Liver (tissue), 10 donors: ENCODE measurements at places on chromosomes 1 and 21. TPM values are rescaled to one million over a fixed set of nuclear protein-coding genes. Genes with fewer than 3 reads are reported as not detected.

Gene LCE1B
- not detected for polyA plus RNA-seq

Gene STX12
- polyA plus RNA-seq = 11.8 TPM

Gene SYT2
- polyA plus RNA-seq = 0.07 TPM

Gene HPCA
- not detected for polyA plus RNA-seq

Gene GCSAML
- polyA plus RNA-seq = not detected

Gene GNAT2
- not detected for polyA plus RNA-seq

Gene CCDC27
- polyA plus RNA-seq = not detected

Gene TP73
- 0.18 TPM for polyA plus RNA-seq

Gene BCL2L15
- polyA plus RNA-seq = 0.04 TPM

Gene SPRR2E
- polyA plus RNA-seq = not detected

Gene LCE1E
- polyA plus RNA-seq = not detected

Gene S100A5
- not detected for polyA plus RNA-seq

Gene CLIC6
- polyA plus RNA-seq = 0.08 TPM

- H3K4me1 ChIP-seq = peaks cover 63% of the 10 kb centered on the region
- H3K27ac ChIP-seq = peak overlapping the region; percentile 89
- H3K27me3 ChIP-seq = no peaks in the 10 kb centered on the region
- peak overlapping the region; percentile 86 for H3K4me3 ChIP-seq
- no peak for DNase-seq
These were observed 2.8 kb downstream of the CERS2 start for GRCh38 chr1:150971583-150972416.

DNA sequence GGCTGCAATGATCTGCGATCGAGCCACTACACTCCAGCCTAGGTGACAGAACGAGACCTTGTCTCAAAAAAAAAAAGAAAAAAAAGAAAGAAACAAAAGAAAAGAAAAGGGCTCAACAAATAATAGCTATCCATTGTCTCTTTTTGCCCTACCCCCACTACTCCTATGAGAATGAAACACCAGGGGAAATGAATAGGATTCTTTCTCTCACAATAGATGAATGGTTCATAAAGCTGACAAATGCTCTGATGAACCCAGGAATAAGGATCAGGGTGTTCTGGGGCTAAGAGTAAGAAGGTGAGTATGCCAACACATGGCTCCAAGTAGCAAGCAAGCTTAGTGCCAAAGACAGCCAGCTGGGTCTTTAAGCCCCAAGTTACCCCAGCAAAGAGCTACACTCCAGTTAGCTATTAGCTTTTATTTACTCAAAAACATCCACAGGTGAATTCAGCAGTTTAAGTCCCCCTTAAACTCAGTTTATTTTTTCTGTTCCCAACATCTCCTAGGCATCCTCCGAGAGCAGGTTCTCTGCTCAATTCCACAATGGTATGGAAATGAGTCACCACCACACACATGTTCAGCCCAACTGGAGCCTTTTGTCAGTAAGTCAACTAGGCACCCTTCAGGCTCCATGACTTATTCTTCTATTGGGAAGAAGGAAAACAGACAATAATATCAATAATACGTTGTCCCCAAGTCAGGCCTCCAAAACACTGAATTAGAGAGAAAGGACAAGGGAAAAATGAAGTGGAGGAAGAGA, 4.2 kb downstream of the ADORA3 start:
- H3K4me3 ChIP-seq = no peak overlapping the region
- no peaks in the 10 kb centered on the region for H3K36me3 ChIP-seq
- DNase-seq = no peak
- H3K27ac ChIP-seq = no peak overlapping the region

GRCh38 chr1:90924982-90925381, 96.9 kb downstream of the ZNF644 start:
- H3K27me3 ChIP-seq = no peaks in the 10 kb centered on the region
- no peak for DNase-seq
- peaks cover 2% of the 10 kb centered on the region for H3K4me1 ChIP-seq
- no peak overlapping the region for H3K4me3 ChIP-seq

DNA sequence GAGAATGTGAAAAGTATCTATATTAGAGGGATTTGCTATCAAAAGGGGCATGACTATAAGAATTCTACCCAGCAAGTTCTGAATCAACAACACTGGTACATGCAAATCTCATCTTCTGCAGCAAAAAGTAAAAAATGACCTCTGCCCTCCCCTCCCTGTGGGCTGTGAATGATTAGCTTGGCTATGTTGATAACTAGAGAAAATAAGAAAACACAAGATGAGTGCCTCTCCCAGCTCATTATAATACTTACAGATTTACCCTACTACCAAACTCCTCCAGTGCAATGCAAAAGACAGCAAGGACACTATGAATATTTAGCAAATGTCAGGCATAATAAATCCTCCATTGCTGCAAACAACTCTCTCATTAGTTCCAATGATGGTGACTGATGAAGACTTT, 102.4 kb downstream of the SLC45A1 start:
- peaks cover 63% of the 10 kb centered on the region for H3K4me1 ChIP-seq
- DNase-seq = no peak
- H3K27ac ChIP-seq = peak overlapping the region; percentile 94
- H3K4me3 ChIP-seq = peak overlapping the region; percentile 55

DNA sequence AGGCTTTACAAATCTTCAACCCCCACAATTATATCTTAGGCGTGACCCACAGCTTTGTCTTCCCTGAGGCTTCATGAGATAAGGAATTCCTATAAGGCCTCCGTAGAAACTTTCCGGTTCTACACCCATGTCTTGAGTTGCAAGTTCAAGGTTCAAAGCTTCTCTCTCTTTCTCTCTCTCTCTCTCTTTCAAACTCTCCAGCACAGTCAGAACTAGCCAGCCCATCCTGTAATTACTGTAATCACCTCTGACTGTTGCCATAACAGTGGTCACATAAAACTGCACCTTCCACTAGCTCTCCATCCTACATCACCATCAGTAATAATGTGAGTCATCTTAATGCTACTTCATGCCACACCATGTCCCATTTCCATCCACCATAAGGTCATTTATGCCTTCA, 90.0 kb upstream of the NFASC start:
- DNase-seq = no peak
- H3K4me3 ChIP-seq = no peak overlapping the region
- H3K27ac ChIP-seq = no peak overlapping the region
- no peaks in the 10 kb centered on the region for H3K36me3 ChIP-seq
- no peaks in the 10 kb centered on the region for H3K27me3 ChIP-seq

GRCh38 chr1:200409203-200409760, 554 bp downstream of the ZNF281 start:
- no peaks in the 10 kb centered on the region for H3K27me3 ChIP-seq
- H3K4me1 ChIP-seq = peaks cover 10% of the 10 kb centered on the region
- peaks cover 2% of the 10 kb centered on the region for H3K36me3 ChIP-seq
- DNase-seq = no peak

DNA sequence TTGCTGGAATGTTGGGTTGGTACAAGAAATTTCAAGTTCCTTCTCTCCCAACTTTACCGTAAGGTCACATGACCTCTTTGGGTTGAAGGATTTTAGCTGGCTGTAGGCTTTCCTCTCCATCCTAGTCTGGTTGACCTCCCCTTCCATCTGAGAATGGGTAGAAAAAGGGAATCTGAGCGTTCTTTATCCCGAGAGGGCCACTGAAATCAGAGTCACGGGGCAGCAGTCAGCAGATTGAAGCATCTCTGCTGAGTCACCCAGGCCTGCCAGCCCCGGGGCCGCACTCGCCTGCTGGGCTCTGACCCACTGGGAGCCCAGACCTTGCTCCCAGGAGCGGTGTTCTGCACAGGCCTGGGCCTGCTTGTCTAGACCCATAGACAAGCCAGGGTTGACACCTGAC, 31.0 kb downstream of the TMCC2 start:
- no peak overlapping the region for H3K27ac ChIP-seq
- no peak for DNase-seq
